ENCODE measurements at places on chromosomes 12 and 14.
A peak's percentile ranks its signal among the peaks of the same experiment; 100 is the strongest.

- peak; percentile 19 for DNase-seq
Measured at GRCh38 chr12:126747530-126748149, 1519.3 kb upstream of the TMEM132C start.

DNA sequence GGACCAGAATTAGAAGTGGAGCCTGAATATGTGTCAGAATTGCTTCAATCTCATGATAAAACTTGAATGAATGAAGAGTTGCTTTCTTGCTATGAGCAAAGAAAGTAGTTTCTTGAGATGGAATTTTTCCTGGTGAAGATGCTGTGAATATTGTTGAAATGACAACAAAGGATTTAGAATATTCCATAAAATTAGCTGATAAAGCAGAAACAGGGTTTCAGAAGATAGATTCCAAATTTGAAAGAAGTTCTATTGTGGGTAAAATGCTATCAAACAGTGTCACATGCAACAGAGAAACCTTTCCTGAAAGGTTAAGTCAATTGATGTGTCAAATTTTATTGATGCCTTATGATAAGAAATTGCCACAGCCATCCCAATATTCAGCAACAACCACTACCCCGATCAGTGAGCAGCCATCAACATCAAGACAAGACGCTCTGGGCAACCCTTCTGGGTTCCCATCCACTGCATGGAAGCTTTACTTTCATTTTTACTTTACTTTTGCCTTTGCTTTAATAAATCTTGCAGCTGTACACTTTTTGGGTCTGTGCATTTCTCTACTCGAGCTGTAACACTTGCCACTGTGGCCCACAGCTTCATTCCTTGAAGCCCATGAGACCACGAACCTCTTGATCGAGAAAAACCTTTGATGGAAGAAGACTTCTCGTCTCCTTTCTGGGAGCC, 104.0 kb upstream of the SSTR1 start:
- no peak for DNase-seq

DNA sequence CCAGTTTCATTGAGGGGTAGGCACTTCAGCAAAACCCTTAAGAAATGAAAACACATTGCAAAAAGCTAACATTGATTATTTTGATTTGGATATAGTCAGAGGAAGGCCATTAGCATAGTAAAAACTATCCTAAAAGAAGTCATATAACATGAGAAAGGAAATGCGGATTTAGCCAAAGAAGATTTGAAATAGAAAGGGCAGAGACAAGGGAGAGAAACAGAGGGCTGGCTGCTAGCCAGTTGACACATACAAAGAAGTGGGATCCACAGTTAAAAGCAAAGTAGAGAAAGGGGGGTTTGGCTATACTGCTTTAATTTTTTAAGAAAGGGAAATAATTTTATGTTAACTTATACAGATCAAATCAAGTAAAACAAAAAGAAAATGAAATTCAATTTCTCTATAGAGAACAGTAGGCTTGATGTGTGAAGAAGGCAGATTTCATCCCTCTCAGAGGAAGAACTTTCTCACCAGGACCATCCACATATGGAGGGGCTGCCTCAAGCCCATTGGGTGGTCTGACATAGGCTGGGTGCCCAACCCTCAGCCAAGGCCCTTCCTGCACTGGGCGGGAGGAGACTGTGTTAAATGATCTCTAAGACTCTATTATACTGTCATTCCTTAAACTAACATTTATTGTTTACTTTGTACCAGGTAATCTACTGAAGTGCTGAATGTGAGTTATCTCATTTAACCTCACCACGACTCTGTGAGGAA, 420.3 kb downstream of the CCDC91 start:
- no peak for DNase-seq

- DNase-seq, result no peak
Measured at GRCh38 chr12:50924131-50924438, 28.3 kb upstream of the HIGD1C start.

DNA sequence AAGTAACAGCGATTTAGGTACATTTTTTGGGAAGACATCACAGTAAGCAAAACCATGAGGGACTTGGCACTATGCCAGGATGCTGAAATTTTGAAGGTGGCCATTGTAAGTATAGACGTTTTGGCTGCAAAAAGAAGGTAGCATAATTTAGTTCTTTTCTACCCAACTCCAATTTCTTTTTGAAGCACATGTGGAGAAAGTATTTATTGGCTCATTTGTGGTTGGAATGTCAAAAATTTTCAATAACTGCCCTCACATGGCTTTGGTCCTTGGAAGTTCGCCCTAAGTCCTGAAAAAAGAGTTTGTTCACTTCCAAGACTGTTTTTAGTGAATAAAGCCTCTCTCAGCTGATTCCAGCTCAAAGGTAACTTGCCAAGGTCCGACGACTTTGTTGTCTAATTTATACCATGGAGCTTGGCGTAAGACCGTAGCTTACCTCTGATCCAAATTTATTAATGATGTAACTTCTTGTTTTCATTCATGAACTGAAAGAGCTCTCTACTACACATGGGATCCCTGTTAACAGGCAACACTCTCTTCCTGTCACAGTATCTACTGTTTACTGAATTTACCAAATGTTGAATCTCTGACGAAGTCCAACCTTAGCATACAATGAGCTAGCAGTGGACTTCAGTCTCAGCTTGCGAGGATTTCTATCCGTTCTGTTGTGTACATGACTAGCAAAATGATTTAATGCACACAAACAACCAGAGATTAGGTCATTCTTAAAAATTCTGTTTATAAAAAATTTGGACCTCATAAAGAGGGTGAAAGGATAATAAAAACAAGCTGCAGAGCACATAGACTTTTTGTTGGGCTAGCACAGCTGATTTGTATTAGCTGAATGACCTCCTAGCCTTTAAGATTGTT, 49.0 kb downstream of the MSRB3 start:
- DNase-seq, result no peak

GRCh38 chr12:716506-716905, 35.9 kb upstream of the WNK1 start:
- DNase-seq, result no peak

- no peak for DNase-seq
Measured at GRCh38 chr12:94621662-94622359, 28.5 kb downstream of the TMCC3 start.

- no peak for DNase-seq
Measured at GRCh38 chr12:3055704-3056467, 21.3 kb upstream of the TSPAN9 start.

DNA sequence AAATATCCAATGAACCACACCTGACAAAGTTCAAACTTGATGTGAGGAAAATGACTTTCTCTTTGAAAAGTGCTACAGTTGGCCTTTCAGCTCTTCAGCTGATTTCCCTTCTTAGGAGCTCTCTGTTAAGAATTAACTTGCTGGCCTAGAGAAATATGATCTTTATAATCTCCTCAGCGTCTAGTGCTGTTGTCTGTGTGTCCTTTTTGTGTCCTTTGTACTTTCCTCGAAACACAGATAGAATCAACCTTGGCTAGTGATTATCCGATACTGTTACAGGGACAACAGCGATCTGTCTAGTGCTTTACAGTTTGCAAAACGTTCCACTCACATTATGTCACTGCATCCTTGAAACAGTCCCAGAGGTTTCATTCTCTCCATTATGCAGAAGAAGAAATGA, 162.8 kb upstream of the RMST start:
- DNase-seq, result no peak

DNA sequence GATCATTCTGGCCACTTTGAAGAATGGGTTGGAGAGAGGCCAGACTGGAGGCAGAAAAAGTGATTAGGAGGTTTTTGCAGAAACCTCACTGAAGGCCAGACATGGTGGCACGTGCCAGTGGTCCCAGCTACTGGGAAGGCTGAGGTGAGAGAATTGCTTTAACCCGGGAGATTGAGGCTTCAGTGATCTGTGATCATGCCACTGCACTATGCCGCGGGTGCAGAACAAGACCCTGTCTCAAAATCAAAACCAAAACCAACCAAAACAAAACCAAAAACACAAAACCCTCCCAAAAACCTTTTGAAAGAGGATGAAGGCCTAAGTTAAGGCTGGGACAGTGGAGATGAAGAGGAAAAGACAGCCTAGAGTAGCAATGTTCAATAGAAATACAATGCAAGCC, 15.2 kb upstream of the CFAP54 start:
- DNase-seq, result no peak

GRCh38 chr14:91365552-91365951, 52.1 kb downstream of the CCDC88C start:
- peak; percentile 43 for DNase-seq

DNA sequence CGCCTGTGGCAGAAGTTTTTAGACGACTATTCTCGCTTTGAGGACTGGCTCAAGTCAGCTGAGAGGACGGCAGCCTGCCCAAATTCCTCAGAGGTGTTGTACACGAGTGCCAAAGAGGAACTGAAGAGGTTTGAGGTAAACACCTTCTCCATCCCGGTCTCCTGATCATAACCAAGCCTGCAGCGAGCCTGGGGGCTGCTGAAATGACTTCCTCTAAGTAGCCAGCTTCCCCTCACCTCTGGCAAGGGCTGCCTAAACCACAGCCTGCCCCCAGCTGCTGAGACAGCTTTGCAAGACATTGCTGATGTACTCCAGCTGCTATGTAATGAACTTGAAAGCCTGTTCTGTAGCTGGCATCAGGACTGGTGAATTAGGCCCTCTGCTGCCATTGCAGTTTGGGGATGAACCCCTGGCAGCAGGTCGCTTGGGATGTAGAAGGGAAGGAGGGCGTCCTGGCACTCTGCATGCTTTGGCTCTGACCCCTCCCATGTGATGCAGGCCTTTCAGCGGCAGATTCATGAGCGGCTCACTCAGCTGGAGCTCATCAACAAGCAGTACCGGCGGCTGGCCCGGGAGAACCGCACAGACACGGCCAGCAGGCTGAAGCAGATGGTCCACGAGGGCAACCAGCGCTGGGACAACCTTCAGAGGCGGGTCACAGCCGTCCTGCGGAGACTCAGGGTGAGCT, 84.6 kb downstream of the ESR2 start:
- DNase-seq, result no peak

- no peak for DNase-seq
Measured at GRCh38 chr12:109767991-109768900, 54.6 kb downstream of the FAM222A start.

- no peak for DNase-seq
Measured at GRCh38 chr12:118374909-118375308, 1.4 kb upstream of the SUDS3 start.

GRCh38 chr14:32109676-32110547, 32.8 kb downstream of the ARHGAP5 start:
- no peak for DNase-seq

GRCh38 chr12:127750076-127750840, 516.7 kb upstream of the TMEM132C start:
- DNase-seq, result no peak

DNA sequence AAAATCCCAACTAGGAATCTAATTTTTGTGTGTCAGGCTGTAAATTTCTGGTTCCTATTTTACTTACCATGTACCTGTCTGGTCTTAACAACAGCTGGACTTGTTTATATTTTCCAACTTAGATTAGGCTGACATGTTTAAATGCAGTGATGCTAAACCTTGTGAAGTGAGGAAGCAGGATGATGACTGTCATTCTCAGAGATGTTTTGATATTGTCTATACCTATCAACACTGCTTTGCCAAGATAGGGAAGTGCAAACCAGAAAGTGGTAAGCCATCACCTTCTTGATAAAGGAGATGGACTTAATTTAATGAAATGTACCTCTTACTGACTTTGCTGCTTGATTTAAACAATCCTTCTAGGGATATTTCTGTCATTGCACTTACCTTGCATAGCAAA, 2.1 kb downstream of the BICD1 start:
- DNase-seq, result no peak

DNA sequence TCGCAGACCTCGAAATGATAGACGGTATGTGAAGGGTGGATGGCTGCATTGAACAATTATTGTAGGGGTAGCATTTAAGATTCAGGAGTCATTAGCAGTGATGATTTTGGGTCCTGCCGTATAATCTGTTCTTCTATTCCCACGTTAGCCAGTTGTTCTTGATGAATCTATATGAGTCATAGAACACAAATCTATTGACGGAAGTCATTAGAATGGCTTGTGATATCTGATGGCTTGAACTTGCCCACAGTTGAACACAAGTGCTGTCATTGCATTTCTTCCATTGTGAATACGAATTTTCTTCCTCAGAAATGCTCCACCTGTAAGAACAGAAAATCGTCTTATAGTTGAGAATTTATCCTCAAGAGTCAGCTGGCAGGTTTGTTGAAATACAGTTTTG, 1.9 kb downstream of the SRSF5 start:
- DNase-seq, result no peak

DNA sequence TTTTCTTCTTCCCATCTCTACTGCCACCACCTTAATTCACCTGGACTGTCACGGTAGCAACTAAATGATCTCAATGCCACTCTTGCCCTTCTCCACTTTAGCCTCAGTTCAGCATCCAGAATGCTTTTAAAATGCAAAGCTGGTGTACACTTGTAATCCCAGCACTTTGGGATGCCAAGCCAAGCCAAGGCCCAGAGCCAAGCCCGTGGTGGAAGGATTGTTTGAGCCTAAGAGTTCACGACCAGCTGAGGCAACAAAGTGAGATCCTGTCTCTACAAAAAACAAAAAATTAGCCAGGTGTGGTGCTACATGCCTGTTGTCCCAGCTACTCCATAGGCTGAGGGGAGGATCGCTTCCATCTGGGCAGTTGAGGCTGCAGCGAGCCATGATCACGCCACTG, 5.9 kb downstream of the CIPC start:
- DNase-seq, result no peak

DNA sequence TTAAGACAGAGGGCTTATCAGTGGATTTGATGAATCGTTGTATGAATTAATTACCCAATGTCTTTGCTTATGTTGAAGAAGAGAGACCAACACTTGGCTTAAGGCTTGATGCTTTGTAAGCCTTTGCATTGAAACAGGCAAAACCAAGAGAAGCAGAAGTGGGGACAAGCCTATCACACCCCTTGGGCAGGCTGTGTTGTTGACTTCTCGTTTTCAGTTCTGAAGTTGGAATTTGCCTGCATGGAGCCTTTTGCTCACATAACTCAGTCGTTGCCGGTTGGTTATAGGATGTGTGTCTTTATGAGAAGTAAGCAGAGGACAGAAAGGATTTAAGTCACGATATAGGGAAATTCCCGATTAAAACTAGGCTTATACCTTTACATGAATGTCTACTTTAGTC, 94.7 kb downstream of the CCDC92 start:
- peak; percentile 83 for DNase-seq

GRCh38 chr12:26823390-26823789, 9.6 kb downstream of the ITPR2 start:
- DNase-seq, result no peak

GRCh38 chr12:122081697-122082221, 3.2 kb downstream of the MLXIP start:
- peak; percentile 94 for DNase-seq

GRCh38 chr12:54356951-54357356, 7.3 kb downstream of the GPR84 start:
- no peak for DNase-seq

All from MV-4-11 (cell line).